RPMI8226 (cell line): ENCODE measurements at places on chromosomes 4 and X.

GRCh38 chr4:8916351-8916885, 44.8 kb upstream of the HMX1 start:
- DNase-seq, result no peak

DNA sequence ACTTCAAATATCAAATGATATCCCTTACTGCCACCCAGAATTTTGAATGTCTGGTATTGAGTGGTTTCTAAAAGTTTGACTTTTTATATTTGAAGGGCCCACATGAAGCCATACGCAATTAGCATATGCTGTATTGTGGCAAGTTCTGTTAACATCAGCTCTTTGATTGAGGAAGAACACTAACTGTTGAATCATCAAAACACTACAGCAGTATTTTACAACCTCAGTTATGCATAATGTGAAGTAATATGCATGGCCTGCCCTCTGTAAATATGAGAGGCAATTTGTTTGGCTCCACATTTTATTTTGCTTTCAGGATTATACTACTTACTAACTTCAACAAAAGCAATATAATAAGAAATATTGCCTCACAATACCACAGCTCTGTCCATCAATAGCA, 62.2 kb upstream of the DMD start:
- no peak for DNase-seq

DNA sequence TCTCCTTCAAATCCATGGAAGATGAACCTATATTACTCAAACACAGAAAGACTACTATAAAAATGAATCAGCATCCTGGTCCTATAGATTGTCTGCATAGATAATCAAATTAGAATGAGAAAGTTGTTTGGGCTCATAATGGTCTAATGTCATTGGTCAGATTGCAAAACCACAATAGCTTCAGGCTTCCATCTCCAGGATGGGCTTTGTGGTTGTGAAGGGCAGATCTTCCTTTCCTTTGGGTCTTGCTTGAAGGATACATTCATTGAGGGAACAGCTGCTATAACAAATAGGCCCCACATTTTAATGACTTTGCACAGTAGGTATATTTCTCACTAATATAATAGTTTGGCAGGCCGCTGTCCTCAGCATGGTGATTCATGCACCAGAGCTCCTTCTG, 94.3 kb downstream of the REPS2 start:
- no peak for DNase-seq

GRCh38 chr4:121272526-121272925, 108.3 kb downstream of the QRFPR start:
- peak; percentile 68 for DNase-seq

DNA sequence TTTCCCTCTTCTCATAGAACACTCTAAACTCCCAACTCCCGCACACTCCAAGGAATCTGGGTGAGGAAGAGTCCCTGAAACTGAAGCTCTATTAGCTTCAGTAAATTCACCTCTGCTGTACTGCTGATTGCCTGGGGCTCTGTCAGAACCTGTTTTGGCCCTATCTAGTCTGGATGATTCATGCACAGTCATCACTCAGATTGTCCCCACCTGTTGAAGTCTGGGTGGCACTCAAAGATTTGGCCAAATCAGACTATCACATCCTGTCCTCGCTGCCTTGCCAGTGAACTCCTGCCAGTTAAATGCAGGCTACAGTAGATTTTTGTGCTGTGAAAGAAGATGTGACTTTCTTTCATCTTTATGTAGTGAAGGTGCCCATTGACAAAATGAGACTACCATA, 63.5 kb upstream of the EMCN start:
- DNase-seq, result peak; percentile 52

DNA sequence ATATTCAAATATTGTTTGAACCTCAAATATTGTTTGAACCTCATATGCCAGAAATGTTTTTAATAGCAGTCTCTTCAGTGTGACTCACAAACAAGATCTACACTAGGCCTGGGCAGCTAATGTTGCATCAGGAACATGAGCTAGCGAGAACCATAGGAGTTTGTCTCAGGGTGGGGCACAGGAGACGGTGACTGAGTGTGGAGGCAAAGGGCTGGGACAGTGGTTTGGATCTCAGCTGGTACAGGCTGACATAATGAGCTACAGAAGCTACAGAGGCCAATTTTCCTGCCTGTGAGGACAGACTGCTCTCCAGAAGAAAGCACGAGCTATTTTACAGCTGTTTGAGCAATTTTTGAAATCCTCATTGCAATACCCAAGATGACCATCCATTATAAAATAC, 224.7 kb downstream of the CENPC start:
- no peak for DNase-seq

GRCh38 chr4:2662598-2662997, 93.5 kb downstream of the TNIP2 start:
- DNase-seq, result no peak

DNA sequence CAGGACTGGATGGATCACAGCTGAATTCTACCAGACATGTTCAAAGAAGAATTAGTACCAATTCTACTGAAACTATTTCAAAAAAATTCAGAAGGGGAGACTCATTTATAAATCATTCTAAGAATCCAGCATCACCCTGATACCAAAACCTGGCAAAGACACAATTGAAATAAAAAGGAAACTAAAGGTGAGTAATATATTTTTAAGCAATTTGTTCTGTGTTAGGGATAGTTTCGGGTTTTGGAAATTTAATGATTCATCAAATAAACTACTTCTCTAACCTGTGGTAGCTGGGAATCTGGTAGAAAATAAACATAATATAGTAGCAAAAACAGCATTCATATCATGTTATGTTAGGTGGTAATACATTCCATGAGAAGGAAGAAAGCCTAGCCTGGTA, 662.2 kb upstream of the BOD1L1 start:
- DNase-seq, result no peak
